ENCODE measurements at places on chromosomes 12 and 14. TPM values are rescaled to one million over a fixed set of nuclear protein-coding genes. Genes with fewer than 3 reads are reported as not detected.

DNA sequence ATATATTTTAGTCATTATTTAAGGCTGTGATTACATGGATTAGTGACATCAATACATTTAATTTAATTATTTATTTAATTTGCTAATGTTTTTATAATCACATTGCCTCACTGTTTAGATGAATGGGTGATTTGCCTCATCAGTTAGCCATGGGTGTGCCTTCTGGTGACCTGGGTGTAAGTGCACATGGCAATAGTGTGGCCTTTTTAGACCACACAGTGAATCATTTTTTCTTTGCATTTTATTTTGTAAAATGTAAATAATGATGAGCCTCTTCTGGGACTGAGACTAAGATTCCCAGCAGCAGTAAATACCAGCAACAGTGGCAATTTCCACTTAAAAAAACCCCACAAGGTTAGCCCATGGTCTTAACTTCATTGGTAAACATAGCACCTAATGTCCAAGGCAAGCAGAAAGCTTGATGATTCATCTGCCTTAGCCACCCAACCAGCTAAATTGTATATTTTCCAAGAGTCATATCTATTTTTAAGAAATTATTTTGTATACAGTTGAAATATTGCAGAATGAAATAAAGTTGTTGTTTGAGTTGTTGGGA is 235.9 kb upstream of the NOVA1 start:
- no peak for DNase-seq

DNA sequence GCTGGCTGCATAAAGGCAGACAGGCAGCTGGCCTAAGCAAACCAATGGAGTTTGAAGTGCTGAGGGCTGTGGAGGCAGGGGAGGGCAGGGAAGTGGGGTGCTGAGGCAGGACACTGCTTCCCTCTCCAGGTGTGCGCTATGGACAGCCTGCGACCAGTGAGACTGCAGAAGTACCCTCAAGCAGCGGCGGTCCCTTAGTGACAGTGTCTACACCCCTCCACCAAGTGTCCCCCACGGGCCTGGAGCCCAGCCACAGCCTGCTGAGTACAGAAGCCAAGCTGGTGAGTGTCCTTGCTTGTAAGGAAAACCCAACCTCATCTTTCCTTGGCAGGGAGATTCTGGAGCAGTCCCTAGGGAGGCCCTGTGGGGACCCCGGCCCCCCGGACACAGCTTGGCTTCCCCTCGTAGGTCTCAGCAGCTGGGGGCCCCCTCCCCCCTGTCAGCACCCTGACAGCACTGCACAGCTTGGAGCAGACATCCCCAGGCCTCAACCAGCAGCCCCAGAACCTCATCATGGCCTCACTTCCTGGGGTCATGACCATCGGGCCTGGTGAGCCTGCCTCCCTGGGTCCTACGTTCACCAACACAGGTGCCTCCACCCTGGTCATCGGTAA is 17.9 kb downstream of the HNF1A start:
- no peak for DNase-seq

GRCh38 chr12:91273560-91273959 is 90.9 kb upstream of the DCN start:
- no peak for DNase-seq

- peak; percentile 64 for DNase-seq
Observed at GRCh38 chr12:80838708-80839107, 99.0 kb downstream of the LIN7A start.

GRCh38 chr14:93068711-93069110 is 47.0 kb downstream of the ITPK1 start:
- DNase-seq, result no peak

DNA sequence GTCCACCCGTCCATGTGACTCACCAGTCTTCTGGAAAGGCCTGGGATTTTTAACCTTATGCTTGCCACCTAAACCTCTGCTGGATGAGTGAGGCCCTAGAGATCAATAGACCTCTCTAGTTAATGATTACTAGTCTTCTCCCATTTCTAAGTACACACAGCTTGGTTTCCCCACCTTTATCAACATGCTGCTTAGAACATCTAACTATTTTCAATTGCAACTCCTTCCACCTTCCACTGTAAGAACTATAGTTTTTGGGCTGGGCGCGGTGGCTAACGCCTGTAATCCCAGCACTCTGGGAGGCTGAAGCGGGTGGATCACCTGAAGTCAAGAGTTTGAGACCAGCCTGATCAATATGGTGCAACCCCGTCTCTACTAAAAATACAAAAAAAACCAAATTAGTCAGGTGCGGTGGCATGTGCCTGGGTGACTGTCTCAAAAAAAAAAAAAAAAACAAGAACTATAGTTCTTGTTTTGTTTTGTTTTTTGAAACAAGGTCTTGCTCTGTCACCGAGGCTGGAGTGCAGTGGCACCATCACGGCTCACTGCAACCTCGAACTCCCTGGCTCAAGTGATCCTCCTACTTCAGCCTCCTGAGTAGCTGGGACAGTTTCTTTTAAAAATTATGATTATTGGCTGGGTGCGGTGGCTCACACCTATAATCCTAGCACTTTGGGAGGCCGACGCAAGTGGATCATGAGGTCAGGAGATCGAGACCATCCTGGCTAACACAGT is 18.7 kb upstream of the MDM2 start:
- no peak for DNase-seq

GRCh38 chr12:59027199-59027598 is 106.9 kb upstream of the LRIG3 start:
- no peak for DNase-seq

GRCh38 chr12:65854629-65855028 is 30.3 kb downstream of the HMGA2 start:
- no peak for DNase-seq

GRCh38 chr12:96194971-96195844 is 1.0 kb downstream of the ELK3 start:
- DNase-seq, result peak; percentile 43

DNA sequence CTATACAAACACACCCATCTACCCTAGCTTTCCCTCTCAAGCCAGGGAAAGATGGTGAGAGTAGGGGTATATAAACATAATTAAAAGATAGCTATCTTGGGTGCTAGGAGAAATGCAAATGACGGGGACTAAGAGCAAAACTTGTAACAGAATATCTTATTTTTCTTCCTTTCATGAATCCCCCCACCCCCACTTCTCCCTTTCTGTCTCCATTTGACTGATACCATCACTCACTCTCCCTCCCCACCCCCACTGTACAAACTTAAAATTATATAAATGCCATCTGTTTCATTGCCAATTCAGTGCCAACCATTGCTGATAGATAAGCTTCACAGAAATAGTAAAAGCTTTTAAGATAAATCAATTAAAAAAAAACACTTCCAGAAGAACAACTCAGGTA is 268.6 kb downstream of the SLC6A15 start:
- no peak for DNase-seq

- DNase-seq, result no peak
Observed at GRCh38 chr14:37602605-37603453, 7.4 kb downstream of the TTC6 start.

DNA sequence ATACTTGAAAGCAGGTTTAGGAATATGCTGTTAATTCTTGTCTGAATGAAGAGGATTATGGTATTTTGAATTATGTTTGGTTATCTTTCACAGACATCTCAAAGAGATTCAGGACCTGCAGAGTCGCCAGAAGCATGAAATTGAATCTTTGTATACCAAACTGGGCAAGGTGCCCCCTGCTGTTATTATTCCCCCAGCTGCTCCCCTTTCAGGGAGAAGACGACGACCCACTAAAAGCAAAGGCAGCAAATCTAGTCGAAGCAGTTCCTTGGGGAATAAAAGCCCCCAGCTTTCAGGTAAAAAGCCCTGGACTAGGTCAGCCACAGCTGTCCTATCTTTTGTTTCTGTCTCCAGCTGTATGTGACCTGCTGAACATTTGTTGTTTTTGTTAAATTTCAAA is 52.1 kb downstream of the RAD52 start:
- no peak for DNase-seq

MYH6 gene
- total RNA-seq, result not detected

GPR132 gene
- 2.0 TPM for total RNA-seq

MIPOL1 gene
- 22.3 TPM for total RNA-seq

RNF212B gene
- total RNA-seq, result not detected

HOXC4 gene
- total RNA-seq, result not detected

MUCL1 gene
- not detected for total RNA-seq

SLCO1B3 gene
- total RNA-seq, result 0.50 TPM
